ENCODE measurements at places on chromosomes 5 and 9.

DNA sequence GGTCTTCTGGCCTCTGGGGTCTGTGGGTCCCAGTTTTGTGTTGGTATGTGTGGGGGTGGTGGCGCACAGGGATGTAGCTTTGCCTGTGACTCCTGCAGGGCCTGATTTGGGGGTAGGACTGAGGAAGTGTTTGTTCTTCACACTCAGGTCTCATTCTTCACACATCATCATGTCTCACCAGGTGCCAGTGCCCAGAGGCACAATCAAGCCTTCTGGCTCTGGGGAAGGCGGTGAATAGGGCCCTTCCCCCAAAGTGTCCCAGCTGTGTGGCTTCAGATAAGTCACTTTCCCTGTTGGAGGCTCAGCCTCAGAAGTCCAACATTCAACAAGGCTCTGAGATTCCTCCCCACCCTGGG lies 5.1 kb downstream of the DBN1 start:
- no peak for DNase-seq

DNA sequence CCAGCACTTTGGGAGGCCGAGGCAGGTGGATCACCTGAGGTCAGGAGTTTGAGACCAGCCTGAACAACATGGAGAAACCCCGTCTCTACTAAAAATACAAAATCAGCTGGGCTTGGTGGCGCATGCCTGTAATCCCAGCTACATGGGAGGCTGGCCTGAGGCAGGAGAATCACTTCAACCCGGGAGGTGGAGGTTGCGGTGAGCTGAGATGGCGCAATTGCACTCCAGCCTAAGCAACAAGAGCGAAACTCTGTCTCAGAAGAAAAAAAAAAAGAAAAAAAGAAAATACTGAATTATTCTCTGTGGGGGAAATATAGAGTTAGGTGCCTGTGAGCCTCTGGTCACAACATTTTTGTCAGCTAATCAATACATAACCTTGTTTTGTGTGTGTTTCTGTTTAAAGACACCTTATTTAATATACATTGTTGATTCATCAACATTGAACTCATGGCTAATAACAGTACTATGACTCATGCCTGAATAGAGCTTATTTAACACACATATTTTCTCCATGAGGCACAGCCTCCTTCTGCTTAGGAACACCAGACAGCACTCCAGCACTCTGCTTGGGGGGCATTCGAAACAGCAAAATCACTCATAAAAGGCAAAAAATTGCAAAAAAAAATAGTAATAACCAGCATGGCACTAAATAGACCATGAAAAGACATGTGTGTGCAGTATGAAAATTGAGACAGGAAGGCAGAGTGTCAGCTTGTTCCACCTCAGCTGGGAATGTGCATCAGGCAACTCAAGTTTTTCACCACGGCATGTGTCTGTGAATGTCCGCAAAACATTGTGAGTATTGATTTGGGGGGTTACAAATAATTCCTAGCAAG lies at the start of gene IL31RA:
IL31RA (plus strand) TSS at position 519 of the 836 bp plus-strand sequence; CDS start at position 733, 214 bp downstream.
- no peak for DNase-seq

DNA sequence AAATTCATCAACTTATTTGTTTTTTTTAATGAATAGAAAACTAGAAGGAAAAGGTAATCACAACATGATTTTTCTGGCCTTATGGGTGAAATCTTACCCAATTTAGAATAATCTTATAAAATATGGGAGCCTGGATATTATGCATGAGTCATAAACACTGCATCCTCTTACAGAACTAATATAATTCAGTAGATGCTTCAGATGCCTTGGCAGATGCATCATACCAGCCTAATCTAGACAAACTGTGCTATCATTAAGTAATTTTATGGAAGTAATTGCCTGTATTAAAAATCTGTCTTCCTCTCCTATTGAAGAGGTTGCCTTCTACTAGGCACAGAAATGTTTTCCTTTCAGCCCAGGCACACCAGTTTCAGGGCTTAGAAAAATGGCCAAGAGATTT lies 2384.6 kb upstream of the WWC1 start:
- no peak for DNase-seq

- DNase-seq, result no peak
These were observed 42.0 kb downstream of the ACO1 start for GRCh38 chr9:32426278-32426939.

DNA sequence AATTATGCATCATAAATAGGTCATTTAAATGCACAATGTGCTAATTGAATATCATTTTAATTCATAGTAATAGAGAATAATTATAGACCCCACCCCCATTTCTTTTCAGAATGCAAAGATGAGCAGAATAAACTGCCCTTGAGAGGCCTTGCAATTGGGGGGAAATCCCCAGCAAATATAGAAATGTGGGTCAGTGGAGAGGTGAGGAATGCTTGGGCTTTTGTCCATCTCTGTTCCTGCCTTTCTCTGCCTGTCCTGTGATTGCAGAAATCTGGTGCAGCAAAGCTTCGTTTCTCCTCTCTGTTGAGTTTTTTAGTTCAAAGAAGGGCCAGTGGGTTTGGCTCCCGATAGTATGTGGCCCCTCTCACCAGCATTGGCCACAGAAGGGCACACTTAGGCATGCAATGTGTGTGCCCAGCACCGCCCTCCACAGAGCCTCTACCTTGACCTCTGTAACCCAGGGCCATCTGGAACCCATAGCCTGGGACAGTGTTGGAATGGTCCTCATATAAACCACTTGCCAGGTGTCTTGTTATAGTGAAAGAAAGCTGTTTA lies 164.2 kb downstream of the SEMA6A start:
- DNase-seq, result no peak

- no peak for DNase-seq
These were observed 100.4 kb downstream of the EBF1 start for GRCh38 chr5:158999339-158999738.

DNA sequence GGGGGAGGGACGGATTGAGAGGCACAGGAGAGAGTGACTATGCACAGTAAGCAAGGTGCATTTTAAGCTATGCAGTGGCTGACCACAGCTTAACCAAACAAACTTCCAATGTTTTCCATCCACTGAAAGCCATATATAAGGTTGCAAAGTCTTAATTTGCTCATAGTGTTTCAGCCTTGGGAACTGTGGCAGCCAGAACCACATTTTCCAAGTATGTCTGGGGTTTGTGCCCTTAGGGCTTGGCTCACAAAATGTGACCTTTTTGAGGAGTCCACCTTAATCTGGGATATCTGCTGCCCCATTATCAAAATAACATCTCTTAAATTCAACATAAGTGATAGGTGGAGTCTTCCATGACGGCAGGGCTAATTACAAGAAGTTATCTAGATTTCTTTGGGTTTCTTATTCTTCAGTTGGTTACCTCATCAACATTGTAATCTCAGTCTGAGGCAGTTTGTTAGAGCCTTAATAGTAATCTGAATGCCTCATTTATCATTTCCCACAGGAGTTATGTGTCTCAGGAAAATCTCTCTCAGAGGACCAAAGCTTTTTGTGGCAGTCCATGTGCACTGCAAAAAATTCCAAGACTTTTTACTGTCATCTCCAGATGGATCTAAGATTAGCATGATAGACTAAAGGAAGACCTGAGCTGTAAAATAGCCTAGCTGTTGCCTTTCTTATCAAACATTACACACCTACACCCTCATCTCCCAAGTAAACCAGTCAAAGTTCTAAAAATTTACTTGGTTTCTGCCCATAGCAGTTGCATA lies 15.2 kb upstream of the UBQLN1 start:
- DNase-seq, result no peak

DNA sequence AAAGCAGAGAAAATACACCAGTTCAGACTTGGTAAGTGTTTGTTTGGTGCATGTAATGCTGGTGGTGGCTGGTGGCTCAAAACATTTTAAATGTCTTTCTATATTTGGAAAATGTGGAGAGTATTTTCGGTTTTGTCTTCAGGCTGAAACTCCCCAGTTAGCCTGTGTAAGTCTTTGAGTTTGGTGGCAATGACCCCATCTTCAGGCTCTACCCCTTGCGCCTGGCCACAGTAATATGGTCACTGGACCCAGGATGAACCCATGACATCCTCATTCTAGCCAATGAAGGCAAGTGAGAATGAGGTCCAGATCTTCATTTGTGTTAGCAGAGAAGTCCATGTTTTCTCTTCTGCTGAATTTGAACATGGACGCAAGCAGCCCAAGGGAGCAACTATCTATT lies 422.6 kb downstream of the BRINP1 start:
- DNase-seq, result no peak

GRCh38 chr5:1130218-1130946 lies 18.5 kb upstream of the SLC12A7 start:
- DNase-seq, result no peak

DNA sequence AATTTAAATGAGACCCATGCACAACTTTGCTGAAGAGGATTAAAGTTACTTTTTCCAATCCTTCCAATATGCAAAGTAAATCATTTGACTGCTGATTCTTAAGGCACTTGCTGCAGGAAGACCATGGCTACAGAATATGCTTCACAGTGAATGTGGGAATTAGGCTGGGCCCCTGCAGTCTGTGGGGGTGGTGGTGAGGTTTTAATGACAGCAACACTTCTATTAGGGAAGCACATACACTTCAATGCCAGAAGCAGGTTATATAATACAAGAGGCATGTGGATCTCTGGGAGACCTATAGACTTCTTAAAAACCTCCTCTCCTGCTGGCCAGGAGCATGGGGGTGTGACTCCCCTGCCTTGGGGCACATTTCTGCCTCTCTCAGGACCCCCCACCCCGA lies 124.5 kb upstream of the KLF9 start:
- no peak for DNase-seq

DNA sequence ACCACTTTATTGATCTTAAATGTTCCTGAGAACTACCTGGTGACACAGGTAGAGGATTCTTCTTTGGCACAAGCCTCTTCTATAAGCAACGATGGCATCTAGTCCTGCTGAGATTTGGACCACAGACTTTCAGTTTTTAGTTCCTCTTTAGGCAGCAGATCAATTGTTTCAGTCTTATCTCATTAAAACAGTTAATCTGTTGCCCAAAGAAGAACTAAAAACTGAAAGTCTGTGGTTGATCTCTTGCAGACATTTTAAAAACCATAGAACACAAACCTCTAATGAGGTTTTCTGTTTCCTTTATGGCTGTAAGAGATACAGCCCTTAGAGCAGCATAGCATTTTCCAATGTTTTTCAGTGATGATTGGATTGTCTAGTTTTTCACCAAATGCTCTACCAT lies 480.9 kb downstream of the MTRR start:
- DNase-seq, result no peak

All from activated CD4-positive, alpha-beta T cell treated with anti-CD3 and anti-CD28 coated beads for 4 hours (primary cell).